T-helper 17 cell (primary cell): ENCODE measurements at places on chromosomes 13 and 19. TPM values are rescaled to one million over a fixed set of nuclear protein-coding genes. Genes with fewer than 3 reads are reported as not detected.

ZNF724 gene
- 3.2 TPM for total RNA-seq

FKRP gene
- 22.5 TPM for total RNA-seq

ANKLE1 gene
- 1.4 TPM for total RNA-seq

PRR19 gene
- total RNA-seq, result 0.50 TPM

TMEM38A gene
- 0.42 TPM for total RNA-seq

MAP4K1 gene
- 298 TPM for total RNA-seq

PCDH20 gene
- total RNA-seq, result 0.21 TPM

REX1BD gene
- total RNA-seq, result 89.1 TPM

AXL gene
- 0.44 TPM for total RNA-seq

C19orf18 gene
- total RNA-seq, result 0.65 TPM

FPR2 gene
- total RNA-seq, result 0.40 TPM

FFAR2 gene
- total RNA-seq, result 0.55 TPM

SYNE4 gene
- total RNA-seq, result 2.0 TPM

ICAM4 gene
- total RNA-seq, result 0.94 TPM

TDRD12 gene
- total RNA-seq, result 0.55 TPM

ZNF846 gene
- total RNA-seq, result 12.0 TPM

SOHLH2 gene
- not detected for total RNA-seq

IFNL4 gene
- total RNA-seq, result not detected

BRD4 gene
- total RNA-seq, result 123 TPM

NAPSA gene
- total RNA-seq, result 0.99 TPM

F2RL3 gene
- total RNA-seq, result 0.07 TPM

ATP4B gene
- total RNA-seq, result not detected

TMEM59L gene
- total RNA-seq, result 0.29 TPM

GRIN2D gene
- total RNA-seq, result 0.08 TPM

MIA gene
- not detected for total RNA-seq

TEX101 gene
- total RNA-seq, result not detected

THSD8 gene
- total RNA-seq, result 3.0 TPM

TEX29 gene
- not detected for total RNA-seq

RHPN2 gene
- total RNA-seq, result not detected

PBX4 gene
- 49.7 TPM for total RNA-seq

ABCA7 gene
- total RNA-seq, result 107 TPM

LILRB3 gene
- 5.2 TPM for total RNA-seq

SIAH3 gene
- 0.15 TPM for total RNA-seq

FBXO27 gene
- 1.6 TPM for total RNA-seq

MBD3L2 gene
- not detected for total RNA-seq

ZNF208 gene
- total RNA-seq, result 10.5 TPM

PEG3 gene
- total RNA-seq, result not detected

ATP4A gene
- not detected for total RNA-seq

PCP2 gene
- total RNA-seq, result 2.0 TPM

KLK12 gene
- not detected for total RNA-seq

GPR4 gene
- total RNA-seq, result not detected

ZSCAN5C gene
- total RNA-seq, result not detected

MPND gene
- total RNA-seq, result 15.1 TPM

SLC6A16 gene
- 3.1 TPM for total RNA-seq

FBL gene
- 255 TPM for total RNA-seq

FAM83E gene
- 3.6 TPM for total RNA-seq

IL11 gene
- total RNA-seq, result 0.25 TPM

PALM3 gene
- total RNA-seq, result not detected

ZNF723 gene
- total RNA-seq, result not detected

BRSK1 gene
- total RNA-seq, result 3.0 TPM

CNN1 gene
- total RNA-seq, result not detected

ZNF333 gene
- total RNA-seq, result 22.7 TPM

SLC17A7 gene
- not detected for total RNA-seq

FCHO1 gene
- 69.2 TPM for total RNA-seq

HSPB6 gene
- total RNA-seq, result not detected

NUDT19 gene
- 10.2 TPM for total RNA-seq

SDHAF1 gene
- 6.9 TPM for total RNA-seq

KLHL26 gene
- 13.0 TPM for total RNA-seq
